ENCODE measurements at places on chromosomes 13 and 19. TPM values are rescaled to one million over a fixed set of nuclear protein-coding genes. Genes with fewer than 3 reads are reported as not detected.

DNA sequence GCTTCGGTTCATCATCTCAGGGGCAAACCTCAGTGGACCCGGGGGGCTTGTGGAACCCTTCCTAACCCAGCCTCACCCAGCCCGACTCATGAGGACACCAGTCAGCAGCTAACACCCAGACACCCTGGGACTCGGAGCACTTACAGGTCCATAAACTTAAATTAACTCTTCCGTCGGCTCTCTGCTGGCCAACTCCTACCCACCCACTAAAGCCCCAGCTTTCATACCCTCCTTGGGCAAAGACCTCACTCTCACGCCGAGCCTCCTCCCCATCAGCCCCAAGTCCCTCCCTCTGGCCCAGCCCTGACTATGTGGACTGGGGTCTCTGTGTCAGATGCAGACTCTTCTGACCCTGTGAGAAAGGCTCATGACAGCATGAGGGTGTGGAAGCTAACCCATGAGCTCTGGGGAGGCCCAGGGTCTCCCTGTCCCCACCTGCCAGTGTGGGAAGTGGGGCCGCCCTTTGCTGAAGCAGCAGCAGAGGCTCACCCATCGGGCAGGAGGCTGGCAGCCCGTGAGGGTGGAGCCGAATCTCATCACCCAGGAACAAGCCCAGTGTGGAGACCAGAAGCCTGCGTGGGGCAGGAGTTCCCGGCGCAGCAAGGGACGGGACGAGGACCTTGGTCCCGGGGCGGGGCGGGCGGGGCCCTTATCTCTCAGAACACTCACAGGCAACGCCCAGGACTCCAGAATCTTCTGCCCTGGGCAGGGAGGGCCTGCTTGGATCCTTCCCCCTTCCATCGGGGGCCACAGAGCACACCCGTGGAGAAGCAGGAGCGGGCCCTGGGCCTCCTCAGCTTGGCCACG, 19.8 kb downstream of the TCF3 start:
- no peak overlapping the region for H3K27ac ChIP-seq
- no peaks in the 10 kb centered on the region for H3K4me1 ChIP-seq
- no peaks in the 10 kb centered on the region for H3K27me3 ChIP-seq
- peaks cover 32% of the 10 kb centered on the region for H3K36me3 ChIP-seq

Gene ALG5
- total RNA-seq, result 29.3 TPM

GRCh38 chr19:35807633-35808032, 5.0 kb downstream of the PRODH2 start:
- no peak overlapping the region for H3K27ac ChIP-seq
- H3K4me1 ChIP-seq, result no peaks in the 10 kb centered on the region
- DNase-seq, result no peak
- H3K27me3 ChIP-seq, result peaks cover 2% of the 10 kb centered on the region

GRCh38 chr19:39816287-39817048, 17.5 kb downstream of the DYRK1B start:
- H3K4me3 ChIP-seq, result no peak overlapping the region
- H3K36me3 ChIP-seq, result no peaks in the 10 kb centered on the region
- H3K4me1 ChIP-seq, result no peaks in the 10 kb centered on the region
- H3K27me3 ChIP-seq, result no peaks in the 10 kb centered on the region
- DNase-seq, result no peak
- no peak overlapping the region for H3K27ac ChIP-seq

- no peak overlapping the region for H3K27ac ChIP-seq
- DNase-seq, result no peak
- peaks cover 4% of the 10 kb centered on the region for H3K27me3 ChIP-seq
- H3K4me3 ChIP-seq, result no peak overlapping the region
- no peaks in the 10 kb centered on the region for H3K36me3 ChIP-seq
- H3K4me1 ChIP-seq, result no peaks in the 10 kb centered on the region
Observed at GRCh38 chr19:848386-848921, 3.6 kb upstream of the ELANE start.

DNA sequence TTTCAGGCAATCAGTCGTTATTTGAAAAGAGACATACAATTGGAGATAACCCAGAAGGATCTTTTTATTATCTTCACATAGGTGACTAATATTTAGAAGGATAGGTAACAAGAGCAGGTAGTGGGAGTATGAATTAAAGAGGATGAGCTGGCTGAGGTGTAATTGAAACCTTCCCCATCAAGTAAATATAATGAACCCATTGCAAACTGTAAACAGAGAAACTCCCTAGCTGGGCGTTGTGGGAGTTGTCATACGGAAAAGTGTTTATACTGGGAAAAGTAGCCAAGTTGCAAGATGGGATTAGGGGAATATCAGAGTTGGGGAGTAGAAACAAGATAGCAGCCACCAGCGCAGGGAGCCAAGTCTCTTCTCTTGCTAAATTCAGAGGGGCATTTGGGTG, 448.4 kb downstream of the COG6 start:
- H3K4me3 ChIP-seq, result no peak overlapping the region
- H3K27me3 ChIP-seq, result no peaks in the 10 kb centered on the region
- H3K4me1 ChIP-seq, result no peaks in the 10 kb centered on the region
- no peak for DNase-seq
- no peaks in the 10 kb centered on the region for H3K36me3 ChIP-seq

Gene PLEKHF1
- 4.0 TPM for total RNA-seq

DNA sequence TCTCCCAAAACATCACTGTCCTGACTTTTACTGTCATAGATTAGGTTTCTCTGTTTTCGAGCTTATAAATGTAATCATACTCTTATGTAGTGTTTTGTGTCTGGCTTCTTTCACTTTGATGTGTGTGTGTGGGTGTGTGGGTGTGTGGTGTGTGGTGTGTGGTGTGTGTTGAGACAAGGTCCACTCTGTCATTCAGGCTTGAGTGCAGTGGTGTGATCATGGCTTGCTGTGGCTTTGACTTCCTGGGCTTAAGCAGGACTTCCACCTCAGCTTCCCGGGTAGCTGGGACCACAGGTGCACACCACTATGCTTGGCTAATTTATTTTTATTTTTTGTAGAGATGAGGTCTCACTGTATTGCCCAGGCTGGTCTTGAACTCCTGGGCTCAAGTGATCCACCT, 59.6 kb downstream of the PDS5B start:
- no peak overlapping the region for H3K27ac ChIP-seq
- H3K4me3 ChIP-seq, result no peak overlapping the region
- H3K4me1 ChIP-seq, result peaks cover 3% of the 10 kb centered on the region
- no peaks in the 10 kb centered on the region for H3K27me3 ChIP-seq
- no peaks in the 10 kb centered on the region for H3K36me3 ChIP-seq
- DNase-seq, result no peak

GRCh38 chr13:76854894-76855293, 31.3 kb downstream of the KCTD12 start:
- H3K36me3 ChIP-seq, result no peaks in the 10 kb centered on the region
- no peak overlapping the region for H3K27ac ChIP-seq
- H3K4me1 ChIP-seq, result peaks cover 29% of the 10 kb centered on the region
- DNase-seq, result no peak
- no peaks in the 10 kb centered on the region for H3K27me3 ChIP-seq

Gene NKG7
- not detected for total RNA-seq

- no peaks in the 10 kb centered on the region for H3K36me3 ChIP-seq
- H3K27me3 ChIP-seq, result no peaks in the 10 kb centered on the region
Observed at GRCh38 chr13:51154029-51154555, 43.0 kb upstream of the C13orf42 start.

DNA sequence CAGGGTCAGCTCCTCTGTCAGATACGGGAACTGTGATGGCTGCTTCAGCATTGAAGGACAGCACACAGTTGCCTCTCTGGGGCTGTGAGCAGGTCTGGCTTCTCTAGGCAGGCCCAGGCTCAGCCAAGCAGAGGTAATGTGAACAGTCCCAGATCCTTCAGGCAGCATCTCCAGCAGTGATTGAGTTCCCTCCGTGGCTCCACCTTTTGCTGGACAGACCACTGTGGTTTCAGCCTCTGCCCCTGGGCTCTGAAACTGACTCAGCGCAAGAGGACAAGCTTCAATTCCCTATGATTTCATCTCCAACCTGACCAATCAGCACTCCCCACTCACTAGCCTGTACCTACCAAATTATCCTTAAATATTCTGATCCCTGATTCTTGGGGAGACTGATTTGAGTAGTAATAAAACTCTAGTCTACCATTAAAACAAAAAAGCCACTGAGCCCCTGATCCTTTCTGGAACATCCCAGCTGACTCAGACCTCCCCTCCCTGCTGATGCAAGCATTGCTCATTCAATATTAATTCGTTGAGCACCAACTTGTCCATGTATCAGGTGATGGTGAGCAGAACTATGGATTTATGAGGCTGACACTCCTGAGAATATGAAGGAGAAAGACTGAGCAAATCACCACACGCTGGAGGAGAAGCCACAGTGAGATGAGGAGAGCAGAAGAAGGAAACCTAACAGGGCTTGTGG, 16.7 kb downstream of the GSX1 start:
- peaks cover 4% of the 10 kb centered on the region for H3K27me3 ChIP-seq
- H3K27ac ChIP-seq, result no peak overlapping the region
- H3K36me3 ChIP-seq, result no peaks in the 10 kb centered on the region
- DNase-seq, result no peak

DNA sequence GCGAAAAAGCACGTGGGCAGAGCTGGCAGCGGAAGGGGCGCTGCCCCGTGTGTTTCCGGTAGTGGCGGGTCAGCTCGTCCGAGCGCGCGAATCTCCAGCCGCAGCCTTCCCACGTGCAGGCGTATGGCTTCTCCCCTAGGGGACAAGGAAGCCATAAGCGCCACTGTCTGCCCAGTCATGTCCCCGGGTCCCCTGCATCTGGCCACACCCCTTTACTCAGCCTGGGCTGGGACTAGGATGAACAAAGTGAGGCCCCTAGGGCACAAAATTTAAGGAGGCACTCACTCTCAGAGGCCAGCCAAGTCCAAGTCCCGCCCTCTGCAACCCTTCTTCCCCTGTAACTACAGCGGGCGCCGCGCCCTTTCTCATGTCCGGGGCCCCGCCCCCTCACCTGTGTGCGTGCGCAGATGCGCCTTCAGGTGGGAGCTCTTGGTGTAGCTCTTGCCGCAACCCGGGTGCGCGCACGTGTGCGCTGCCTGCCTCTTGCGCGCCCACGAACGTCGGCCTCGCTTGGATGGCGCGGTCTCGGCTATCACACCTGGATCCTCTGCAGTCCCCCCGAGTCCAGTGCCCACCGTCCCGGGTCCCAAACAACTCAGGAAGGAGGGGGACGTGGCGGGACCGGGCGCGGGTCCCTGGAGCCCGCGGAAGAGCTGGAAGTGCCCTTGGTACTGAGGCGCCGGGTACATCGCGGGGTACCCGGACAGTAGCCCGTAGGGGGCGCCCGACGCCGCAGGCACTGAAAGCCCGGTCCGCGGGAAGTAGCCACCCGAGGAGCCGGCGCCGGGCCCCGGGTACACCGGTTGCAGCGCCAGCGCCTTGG, 1.9 kb downstream of the KLF1 start:
- peaks cover 12% of the 10 kb centered on the region for H3K27me3 ChIP-seq
- no peaks in the 10 kb centered on the region for H3K36me3 ChIP-seq
- peaks cover 4% of the 10 kb centered on the region for H3K4me1 ChIP-seq
- peak; percentile 45 for DNase-seq
- H3K27ac ChIP-seq, result no peak overlapping the region

DNA sequence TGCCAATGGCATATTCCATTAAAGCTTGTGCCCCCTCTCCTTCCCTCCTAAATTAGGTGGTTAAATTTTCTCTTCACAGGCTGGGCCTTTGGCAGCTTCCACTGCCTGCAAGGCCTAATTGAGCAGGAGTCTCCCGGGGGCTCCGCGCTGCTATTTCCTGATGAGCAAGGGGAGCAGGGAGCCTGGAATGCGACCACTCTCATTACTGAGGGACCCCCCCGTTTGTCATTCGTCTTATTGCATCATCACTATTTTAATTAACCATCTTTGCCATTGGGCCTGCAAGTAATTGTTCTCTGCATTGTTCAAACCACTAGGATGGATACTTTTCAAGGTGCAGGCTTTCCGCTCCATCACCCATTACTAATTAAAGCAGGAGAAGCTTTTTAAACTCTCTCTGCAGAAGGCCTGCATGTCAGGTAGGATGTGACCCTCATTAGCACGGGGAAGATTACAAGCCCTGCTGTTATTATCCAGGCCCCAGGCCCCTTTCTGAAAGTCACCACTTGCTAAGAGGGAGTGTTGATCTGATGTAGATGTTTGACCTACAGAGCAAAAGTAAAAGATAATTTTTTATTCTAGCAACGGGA, 142.3 kb downstream of the OXGR1 start:
- no peak overlapping the region for H3K4me3 ChIP-seq
- no peaks in the 10 kb centered on the region for H3K27me3 ChIP-seq
- H3K4me1 ChIP-seq, result no peaks in the 10 kb centered on the region
- H3K36me3 ChIP-seq, result no peaks in the 10 kb centered on the region

Gene KLK11
- not detected for total RNA-seq

GRCh38 chr19:43395561-43395960, 19.1 kb upstream of the TEX101 start:
- no peaks in the 10 kb centered on the region for H3K27me3 ChIP-seq
- H3K27ac ChIP-seq, result no peak overlapping the region
- no peaks in the 10 kb centered on the region for H3K4me1 ChIP-seq
- no peak overlapping the region for H3K4me3 ChIP-seq

DNA sequence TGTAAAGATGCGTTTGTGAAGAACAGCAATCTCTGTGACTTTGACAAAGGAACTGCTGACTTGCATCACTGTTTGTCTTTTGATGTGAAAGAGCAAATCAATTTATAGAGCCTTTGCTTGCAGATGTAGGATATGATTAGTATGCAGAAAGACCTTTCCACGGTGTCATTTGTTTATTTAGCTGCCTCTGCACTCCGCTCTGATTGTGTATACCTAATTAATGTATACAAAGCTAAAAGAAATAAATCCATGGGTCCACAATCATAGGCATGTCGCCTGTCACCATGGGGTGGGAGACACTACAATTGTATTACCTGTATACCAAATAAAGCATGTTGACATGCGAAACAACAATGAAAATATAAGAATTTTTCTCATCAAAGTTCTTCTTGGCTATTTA, 410.7 kb downstream of the MZT1 start:
- H3K4me3 ChIP-seq, result no peak overlapping the region
- H3K4me1 ChIP-seq, result no peaks in the 10 kb centered on the region
- H3K27me3 ChIP-seq, result no peaks in the 10 kb centered on the region
- H3K27ac ChIP-seq, result no peak overlapping the region
- H3K36me3 ChIP-seq, result no peaks in the 10 kb centered on the region

DNA sequence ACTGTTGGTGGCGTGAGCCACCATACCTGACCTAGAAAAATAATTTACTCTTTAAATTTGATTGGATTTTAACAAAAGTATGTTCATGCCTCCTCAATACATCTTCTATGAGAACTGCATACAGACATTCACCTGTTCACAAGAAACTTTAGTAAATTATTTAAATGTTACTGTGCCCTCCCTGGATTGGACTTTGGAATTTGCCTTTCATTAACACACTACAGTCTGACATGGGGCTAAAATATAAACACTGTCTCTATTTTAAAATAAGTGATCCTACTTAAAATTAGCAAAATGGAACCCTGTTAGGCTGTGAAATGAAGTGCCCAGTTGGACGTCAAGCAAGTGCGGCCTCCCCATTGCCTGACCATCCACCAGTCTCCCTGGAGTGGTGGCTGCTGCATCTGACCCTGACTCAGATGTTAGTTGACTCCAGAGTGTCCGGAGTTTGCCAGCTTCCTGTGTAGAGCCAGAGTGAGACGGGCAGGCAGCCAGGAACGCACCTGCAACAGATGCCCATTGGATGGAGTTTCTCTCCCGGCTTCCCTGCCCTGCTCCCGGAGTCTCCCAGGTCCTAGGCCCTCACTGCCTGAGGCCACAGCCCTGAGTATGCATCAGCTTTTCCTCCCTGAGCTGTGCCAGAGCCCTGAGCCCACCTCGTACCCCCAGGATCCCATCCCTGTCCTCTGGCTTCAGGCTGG, 45.9 kb upstream of the ATP11A start:
- peaks cover 4% of the 10 kb centered on the region for H3K4me1 ChIP-seq
- H3K27ac ChIP-seq, result no peak overlapping the region
- peaks cover 11% of the 10 kb centered on the region for H3K27me3 ChIP-seq
- H3K4me3 ChIP-seq, result no peak overlapping the region

Gene CTU1
- total RNA-seq, result 8.7 TPM

Gene SULT2A1
- total RNA-seq, result not detected

- H3K4me3 ChIP-seq, result no peak overlapping the region
- no peak overlapping the region for H3K27ac ChIP-seq
- H3K36me3 ChIP-seq, result no peaks in the 10 kb centered on the region
Observed at GRCh38 chr19:38009650-38010242, 102.7 kb downstream of the SIPA1L3 start.
